ENCODE measurements at places on chromosomes 7 and 10.

DNA sequence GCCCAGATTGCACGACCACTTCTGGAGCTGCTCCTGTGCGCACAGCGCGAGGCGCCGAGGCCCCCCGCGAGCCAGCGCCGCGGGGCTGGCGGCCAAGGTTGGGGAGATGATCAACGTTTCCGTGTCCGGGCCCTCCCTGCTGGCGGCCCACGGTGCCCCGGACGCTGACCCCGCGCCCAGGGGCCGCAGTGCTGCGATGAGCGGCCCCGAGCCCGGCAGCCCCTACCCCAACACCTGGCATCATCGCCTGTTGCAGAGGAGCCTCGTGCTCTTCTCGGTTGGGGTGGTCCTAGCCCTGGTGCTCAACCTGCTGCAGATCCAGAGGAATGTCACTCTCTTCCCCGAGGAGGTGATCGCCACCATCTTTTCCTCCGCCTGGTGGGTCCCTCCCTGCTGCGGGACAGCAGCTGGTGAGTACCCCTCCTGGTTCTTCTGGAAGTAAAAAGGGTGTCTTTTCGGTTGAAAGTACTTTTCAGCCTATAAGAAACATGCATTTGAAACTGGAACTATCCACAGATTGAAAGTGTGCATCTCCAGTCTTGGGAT is 683 bp downstream of the INSIG1 start:
- DNase-seq = no peak

DNA sequence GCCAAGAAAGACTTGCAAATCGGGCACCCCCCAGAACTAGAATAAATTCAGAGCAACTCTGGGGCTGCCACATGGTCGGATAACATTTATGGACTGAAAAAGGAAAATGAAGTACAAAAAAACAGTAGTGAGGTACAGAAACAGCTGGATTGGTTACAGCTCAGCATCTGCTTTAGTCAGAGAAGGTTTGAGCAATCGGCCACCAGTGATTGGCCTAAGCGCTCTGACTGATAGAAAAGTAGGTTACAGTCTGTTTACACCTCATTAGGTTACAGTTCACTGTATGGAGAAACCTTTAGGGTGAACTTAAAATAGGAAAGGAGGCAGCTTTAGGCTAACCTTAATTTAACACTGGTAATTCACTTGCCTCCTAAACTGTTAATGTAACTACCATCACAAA is 102.0 kb upstream of the DKK1 start:
- DNase-seq = no peak

DNA sequence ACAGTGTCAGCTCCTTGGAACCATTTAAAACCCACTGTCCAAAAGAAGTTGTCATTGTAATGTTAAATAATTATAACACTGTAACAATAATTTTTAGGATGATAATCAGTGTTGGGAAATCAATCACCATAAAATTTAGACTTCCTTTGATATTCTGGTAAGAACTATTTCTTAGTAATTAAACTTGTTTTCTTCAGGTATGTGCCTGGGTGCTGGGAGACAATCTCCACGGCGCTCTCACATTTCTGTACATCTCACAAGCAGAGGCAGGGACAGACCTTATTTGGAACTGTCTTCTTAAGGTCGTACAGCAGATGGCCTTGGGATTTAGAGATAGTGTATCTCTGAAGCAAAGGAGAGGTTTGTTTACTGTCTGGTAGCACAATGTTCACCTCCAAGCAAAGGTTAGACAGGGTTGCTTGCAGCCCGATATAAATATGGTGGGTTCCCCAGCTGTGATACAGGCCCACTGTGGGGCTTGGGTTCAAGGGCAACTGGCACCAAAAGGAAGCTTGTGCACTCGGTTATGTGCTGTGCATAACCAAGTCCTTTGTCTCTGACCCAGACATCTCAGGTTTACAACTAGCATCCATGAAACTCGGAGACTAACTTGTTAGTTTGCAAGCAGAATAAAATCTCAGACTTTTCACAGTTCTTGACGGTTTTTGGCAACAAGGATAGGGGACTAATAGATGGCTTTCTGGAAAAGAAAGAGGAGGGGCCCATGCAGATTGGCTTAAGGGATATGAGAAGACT is 125.5 kb downstream of the RNF32 start:
- no peak for DNase-seq

- no peak for DNase-seq
Observed at GRCh38 chr7:115864082-115864481, 166.5 kb downstream of the TFEC start.

GRCh38 chr10:84158061-84158460 is 15.5 kb upstream of the GPR15LG start:
- no peak for DNase-seq

GRCh38 chr7:2462731-2463130 is 13.5 kb downstream of the GRIFIN start:
- no peak for DNase-seq

- DNase-seq = no peak
Observed at GRCh38 chr10:79079490-79080355, 11.0 kb downstream of the ZMIZ1 start.

DNA sequence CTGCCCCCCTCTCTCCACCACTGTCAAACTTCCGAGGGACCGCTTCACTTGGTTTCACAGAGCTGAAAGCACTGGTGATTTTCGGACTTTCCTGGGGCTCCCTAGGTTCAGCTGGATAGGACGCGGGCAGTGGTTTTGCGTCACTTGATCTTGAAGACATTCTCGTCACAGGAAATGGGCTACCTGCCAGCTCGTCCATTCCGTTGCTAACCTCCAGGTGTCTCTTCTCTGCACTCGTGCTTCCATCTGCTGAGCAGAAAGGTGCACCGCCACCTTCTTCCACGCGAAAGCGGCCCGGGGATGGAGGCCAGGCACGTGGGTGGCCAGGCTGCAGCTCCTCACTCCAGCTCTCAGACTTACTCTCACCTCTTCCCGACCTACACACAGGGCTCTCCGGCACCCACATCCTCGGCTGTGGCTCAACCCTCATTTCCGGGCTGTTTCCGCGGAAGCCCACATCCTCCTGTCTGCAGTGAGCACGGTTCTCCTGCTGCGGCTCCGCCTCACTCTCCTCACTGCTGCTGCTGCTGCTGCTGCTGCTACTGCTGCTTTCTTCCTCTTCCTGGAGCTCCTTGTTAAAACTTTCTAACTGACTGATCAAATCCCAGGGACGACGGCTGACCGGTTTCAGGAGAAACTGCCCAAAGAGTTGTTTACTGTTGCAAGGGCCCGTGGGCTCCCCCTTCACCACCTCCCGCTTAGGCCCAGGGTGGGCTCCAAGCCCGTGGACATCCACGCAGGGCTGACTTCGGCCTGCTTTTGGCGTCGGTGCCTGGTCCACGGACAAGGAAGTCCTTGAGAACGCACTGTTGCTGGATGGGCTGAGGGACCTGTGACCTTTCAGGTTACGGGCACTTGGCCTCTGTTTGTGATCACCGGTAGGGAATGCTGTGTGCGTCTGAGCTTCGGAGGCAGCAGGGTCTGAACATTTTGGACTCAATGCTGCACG is 32.1 kb downstream of the JCAD start:
- peak; percentile 64 for DNase-seq

GRCh38 chr10:33533612-33534011 is 199.1 kb upstream of the NRP1 start:
- no peak for DNase-seq

GRCh38 chr7:156554488-156554887 is 86.1 kb upstream of the RNF32 start:
- DNase-seq = no peak

DNA sequence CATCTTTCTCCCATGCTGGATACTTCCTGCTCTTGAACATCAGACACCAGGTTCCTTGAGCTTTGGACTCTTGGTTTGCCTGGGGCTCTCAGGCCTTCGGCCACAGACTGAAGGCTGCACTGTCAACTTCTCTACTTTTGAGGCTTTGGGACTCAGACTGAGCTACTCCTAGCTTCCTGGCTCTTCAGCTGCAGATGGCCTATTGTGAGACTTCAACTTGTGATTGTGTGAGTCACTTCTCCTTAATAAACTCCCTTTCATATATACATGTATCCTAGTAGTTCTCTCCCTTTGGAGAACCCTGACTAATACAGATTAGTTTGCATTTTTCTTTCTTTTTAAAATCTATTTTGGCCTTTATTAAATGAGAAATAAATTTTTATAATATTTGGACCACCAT is 276.2 kb upstream of the SEMA3C start:
- DNase-seq = no peak

DNA sequence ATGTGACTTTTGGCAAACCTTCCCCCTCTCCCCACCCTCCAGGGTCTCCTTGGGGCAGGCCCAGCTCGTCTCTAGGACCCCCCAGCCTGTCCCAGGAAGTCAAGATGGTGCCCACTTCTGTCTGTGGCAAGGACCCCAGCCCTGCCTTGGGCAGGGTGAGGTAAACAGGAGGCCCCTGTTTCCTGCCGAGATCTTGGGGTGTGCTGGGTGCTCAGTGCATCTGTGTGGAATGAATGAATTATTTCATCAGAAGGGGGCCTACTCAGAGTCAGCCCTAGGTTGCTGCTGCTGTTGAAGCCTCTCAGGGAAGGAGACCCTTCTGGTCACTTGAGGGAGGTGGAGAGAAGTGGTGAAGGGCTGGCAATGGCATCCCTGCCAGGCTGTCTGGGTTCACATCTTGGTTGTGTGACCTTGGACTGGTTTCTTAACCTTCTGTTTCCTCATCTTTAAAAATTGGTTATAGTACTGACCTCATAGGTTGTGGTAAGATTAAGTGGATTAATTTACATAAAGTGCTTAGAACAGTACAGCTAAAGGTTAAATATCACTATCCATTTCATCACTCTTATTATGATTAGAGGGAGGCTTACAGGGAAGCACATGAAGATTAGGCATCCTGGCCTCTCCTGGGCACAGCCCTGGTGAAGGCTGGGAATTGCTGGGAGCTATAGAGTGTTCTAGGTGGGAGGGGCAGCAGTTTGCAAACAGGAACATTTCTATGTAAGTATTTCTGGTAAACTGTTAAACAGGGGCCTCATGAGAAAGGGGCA is 67.7 kb downstream of the ZMIZ1 start:
- DNase-seq = no peak

DNA sequence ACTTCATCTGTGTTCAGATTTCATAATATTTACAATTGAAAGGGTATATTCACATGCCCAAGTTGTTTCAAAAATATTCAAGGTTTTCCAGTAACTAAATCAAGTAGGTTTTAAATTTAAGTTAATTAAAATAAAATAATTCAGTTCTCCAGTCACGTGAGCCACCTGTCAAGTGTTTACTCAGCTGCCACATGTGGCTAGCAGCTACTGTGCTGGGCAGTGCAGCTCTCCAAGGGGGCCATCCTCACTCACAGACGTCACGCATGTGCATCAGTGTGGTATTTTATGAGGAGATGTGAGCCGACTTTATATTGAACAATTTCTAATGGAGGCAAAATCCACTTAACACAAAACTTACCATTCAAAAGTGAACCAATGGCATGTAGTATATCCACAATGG is 69.7 kb upstream of the CAMK2B start:
- no peak for DNase-seq

- DNase-seq = no peak
Observed at GRCh38 chr10:95728526-95728925, 27.4 kb upstream of the ENTPD1 start.

DNA sequence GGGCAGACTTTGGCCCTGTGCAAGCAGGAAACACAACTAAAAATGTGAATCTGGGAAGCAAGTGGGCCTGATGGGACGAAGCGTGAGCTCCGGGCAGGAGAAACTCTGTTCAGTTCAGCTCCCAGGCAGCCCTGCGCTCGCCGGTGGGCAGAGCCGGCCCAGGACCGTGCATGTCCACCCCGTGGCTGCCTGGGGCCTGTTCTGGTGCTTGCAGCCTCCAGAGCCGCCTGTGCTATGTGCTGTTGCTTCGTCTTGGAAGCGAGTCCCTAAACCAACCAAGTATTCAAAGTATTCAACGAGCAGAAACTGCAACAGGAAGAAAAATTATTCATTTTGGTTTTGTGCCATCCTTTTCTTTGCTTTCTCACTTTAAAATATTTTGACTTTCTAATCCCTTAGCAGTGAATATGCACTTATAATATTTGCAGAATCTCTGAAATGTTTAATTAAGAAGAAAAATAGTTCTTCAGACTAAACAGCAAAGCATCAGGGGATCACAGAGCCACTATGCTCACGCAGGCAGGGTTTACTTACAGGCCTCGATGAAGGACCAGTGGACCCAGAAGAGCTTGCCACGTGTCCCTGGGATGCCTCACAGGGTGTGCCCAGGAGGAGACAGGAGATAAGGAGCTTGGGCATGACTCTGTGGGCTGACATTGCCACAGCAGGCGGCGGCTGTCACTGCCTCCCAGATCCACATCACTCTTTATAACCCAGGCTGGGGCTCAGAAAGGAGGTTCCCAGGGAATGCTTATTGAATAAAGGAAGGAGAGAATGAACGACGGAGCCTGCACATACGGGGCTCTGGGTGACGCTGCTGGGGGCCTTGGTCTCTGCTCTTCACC is 45.6 kb downstream of the VIPR2 start:
- no peak for DNase-seq

DNA sequence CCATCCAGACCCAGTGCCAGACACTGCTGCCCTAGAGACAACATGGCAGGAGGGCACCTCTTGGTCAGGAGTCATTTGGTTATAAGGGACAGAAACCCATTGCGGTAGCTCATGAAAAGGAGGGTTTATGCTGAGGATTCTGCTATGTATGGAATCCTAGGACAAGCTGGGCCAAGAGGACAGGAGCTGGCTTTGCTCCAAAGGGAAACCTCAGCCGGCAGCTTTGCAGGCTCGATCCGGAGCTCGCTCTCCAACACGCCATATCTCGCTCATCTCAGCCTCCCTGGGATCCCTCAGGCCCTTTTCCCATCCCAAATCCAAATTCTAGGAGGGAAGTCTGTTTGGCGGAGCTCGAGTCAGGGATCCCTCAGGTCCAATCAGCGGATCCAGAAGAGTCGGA is 345.7 kb downstream of the GLRX3 start:
- DNase-seq = no peak

DNA sequence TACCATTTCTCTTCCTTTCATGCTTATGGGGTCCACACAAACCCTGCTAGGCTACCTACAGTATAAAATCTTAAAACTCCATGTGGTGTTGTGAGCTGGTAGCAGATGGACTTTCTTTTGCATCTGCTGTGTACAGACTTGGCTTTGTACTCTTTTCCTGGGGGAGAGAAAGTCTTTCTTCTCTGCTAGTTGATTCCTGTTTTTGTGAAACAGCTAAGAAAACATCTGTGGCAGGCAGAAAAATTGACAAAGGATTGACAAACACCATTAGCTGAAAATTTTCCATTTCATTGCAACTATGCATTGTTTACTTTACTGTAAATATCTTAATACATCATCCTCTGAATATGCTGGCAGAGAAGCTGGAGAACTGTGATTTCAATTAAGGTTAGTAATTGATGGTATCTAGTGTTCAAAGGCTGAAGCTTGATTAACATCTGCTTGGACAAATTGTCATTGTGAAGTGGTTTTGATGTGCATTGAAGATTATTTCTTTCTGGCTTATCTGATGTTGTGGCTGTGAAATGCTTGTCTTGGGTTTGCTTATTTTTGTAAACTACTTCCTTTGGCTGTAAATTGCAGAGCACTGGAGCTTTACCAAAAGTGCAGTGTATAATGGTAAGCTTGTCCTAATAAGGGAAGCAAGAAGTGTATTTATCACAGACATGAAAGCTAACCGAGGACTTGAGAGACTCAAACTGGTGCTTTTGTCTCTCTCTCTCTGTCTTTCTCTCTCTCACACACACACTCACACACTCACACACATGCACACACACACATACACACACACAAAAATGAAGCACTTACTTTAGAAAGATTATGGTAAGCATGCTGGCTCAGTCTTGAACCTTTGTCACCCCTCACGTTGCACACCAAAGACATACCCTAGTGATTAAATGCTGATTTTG is at the start of gene FOXP2:
FOXP2 (plus strand) TSS at position 660 of the 908 bp plus-strand sequence. CDS start 11,697 bp downstream, outside the sequence.
- DNase-seq = no peak

- no peak for DNase-seq
Observed at GRCh38 chr10:132276706-132277105, 31.0 kb downstream of the STK32C start.

Data from stimulated activated CD4-positive, alpha-beta T cell treated with anti-CD3 and anti-CD28 coated beads, Interleukin-12 subunit alpha, Interleukin-12 subunit beta, amount 100 ng/mL, for 4 hours (primary cell).